ENCODE measurements at places on chromosomes 12 and 14. TPM values are rescaled to one million over a fixed set of nuclear protein-coding genes. Genes with fewer than 3 reads are reported as not detected.

The CD69 gene
- not detected for total RNA-seq

The MEG3 gene
- not detected for total RNA-seq

The COX8C gene
- total RNA-seq: not detected

The EGLN3 gene
- total RNA-seq: 42.9 TPM

- no peak for DNase-seq
Observed at GRCh38 chr12:61213646-61214045, 1046.6 kb upstream of the USP15 start.

DNA sequence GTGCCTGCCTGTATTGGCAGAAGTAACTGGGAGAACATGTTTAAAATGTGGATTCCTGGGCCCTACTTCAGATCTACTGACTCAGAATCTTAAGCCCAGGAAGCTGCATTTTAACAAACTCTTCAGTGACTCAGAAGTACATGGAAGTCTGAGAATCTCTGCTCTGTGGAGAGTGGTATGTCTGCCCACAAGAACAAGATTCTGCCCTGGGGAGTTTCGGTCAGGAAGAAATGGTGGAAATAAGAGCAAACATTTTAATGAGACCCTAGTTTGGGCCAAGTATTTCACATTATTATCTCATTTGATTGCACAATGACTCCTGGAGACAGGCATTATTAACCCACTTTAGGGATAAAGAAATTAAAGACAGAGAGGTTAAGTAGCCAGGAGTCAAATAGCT lies 8.2 kb downstream of the ALDH1L2 start:
- no peak for DNase-seq

DNA sequence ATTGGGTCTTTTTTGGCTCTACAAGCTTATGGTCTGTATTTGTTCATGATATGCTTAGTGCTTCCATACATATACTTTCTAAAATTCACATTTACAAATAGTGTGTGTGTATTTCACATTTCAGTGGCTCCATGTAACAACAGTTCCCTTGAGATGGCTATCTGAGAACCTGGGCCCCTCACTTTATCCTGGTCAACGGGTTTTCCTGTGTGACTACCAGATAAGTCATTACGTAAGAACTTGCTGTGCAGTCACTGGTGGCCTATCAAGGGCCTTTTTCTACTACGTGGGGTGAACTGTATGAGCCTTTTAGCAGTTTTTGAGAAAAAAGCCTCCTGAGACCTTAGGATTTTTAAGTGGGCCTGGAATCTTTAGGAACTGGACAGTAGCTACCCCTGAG lies 454.1 kb downstream of the PCNX1 start:
- DNase-seq: no peak

DNA sequence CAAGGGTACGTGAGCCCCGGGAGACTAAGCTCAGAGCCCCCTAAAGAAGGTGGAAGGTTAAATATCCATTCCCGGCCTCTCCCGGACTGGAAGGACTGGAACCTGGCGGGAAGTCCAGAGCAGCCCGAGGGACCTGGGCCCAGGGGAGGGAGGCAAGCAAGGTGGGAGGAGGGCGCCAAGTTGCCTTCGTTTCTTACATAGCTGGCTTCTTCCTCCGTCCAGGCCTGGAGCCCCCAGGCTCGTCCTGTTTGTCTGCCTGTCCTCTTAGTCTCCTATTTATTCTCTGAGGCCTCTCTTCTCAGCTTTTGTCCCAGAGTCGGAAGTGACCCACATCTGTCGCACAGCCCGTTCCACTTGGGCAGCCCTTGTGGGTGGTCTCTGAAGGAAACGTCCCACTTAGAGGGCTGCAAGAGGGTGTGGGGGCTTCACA lies 745 bp downstream of the PCK2 start:
- DNase-seq: peak; percentile 30

All from GM23338 (cell line).